Gastrocnemius medialis (tissue), 4 donors: ENCODE measurements at places on chromosomes 16 and 17. TPM values are rescaled to one million over a fixed set of nuclear protein-coding genes. Genes with fewer than 3 reads are reported as not detected.

Gene ASPSCR1
- 44.7 TPM for total RNA-seq

Gene KRT34
- not detected for total RNA-seq

Gene CES5A
- total RNA-seq: not detected

GRCh38 chr17:7081341-7082062 lies 1.5 kb upstream of the CLEC10A start:
- no peak overlapping the region for H3K4me3 ChIP-seq
- DNase-seq: no peak
- no peaks in the 10 kb centered on the region for H3K27me3 ChIP-seq
- no peaks in the 10 kb centered on the region for H3K4me1 ChIP-seq
- H3K36me3 ChIP-seq: no peaks in the 10 kb centered on the region
- no peak overlapping the region for H3K27ac ChIP-seq

DNA sequence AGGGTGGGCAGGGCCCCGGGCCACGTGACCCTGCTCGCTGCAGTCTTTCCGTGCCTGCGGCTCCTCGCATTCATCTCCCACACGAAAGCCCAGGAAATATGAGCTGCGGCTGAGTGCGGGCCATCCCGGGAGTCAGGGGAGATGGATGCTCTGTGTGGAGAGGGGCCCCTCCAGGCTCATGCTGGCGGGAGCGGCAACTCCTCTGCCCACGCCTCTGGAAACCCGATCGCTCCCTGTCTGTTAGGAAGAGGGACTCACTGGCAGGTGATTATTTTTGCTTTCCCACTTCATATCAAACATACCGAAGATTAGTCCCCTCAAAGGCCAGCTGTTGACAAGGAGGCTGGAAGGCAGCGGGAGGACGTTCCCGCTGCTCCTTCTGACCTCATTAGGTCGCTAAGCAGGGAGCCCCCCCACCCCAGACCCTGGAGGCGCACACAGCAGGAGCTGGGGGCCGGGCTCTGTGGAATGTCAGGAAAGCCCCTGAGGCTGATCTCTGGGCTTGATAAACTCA lies 228.5 kb downstream of the FOXL1 start:
- no peak overlapping the region for H3K27ac ChIP-seq
- no peak overlapping the region for H3K4me3 ChIP-seq
- no peaks in the 10 kb centered on the region for H3K4me1 ChIP-seq

DNA sequence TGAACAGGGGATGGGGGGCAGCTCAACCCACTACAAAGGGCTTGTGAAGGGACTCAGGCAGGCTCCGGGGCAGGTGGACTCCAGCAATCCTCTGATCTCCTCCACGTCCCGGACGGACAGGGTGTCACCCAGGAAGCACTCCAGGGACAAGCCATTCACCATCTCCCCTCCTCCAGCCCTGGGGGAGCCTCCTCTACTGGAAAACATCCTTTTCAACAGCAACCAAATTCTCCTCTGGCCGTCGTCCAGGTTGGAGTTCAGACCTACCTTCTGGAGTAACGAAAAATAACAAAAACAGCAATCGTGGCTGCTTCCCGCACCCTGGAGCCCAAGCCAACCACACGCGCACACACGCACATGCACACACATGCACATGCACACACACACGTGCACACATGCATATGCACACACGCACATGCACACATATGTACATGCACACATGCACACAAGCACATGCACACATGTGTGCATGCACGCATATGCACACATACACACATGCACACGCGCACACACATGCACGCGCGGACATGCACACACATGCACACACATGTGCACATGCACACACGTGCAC lies 8.9 kb upstream of the RBFOX3 start:
- H3K36me3 ChIP-seq: no peaks in the 10 kb centered on the region
- DNase-seq: peak; percentile 1
- no peak overlapping the region for H3K4me3 ChIP-seq
- H3K4me1 ChIP-seq: no peaks in the 10 kb centered on the region
- H3K27ac ChIP-seq: no peak overlapping the region

DNA sequence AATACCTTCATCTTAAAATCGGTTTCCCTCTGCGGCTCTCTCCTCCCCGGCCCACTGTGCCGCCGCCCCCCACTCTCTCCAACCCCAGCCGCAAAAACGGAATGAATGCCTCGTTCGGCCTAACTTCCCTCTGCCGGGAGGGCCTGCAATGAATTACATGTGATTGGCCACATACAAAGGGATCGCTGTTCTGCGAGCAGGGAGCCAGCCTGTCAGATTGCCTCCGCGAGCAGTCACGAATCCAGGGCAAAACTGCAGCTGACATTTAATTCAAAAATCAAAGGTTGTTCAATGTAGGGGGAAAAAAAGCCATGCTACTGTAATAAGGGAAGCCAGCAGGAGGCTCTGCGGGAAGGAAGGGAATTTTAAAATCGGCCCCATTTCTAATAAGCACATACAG lies 84.9 kb downstream of the TBC1D16 start:
- no peak overlapping the region for H3K27ac ChIP-seq
- DNase-seq: no peak
- H3K4me1 ChIP-seq: no peaks in the 10 kb centered on the region
- H3K27me3 ChIP-seq: no peaks in the 10 kb centered on the region
- no peak overlapping the region for H3K4me3 ChIP-seq
- no peaks in the 10 kb centered on the region for H3K36me3 ChIP-seq

- no peak for DNase-seq
- no peak overlapping the region for H3K27ac ChIP-seq
- no peaks in the 10 kb centered on the region for H3K27me3 ChIP-seq
- no peak overlapping the region for H3K4me3 ChIP-seq
- no peaks in the 10 kb centered on the region for H3K36me3 ChIP-seq
- H3K4me1 ChIP-seq: no peaks in the 10 kb centered on the region
These were observed 20.4 kb downstream of the KRT12 start for GRCh38 chr17:40846515-40847144.

DNA sequence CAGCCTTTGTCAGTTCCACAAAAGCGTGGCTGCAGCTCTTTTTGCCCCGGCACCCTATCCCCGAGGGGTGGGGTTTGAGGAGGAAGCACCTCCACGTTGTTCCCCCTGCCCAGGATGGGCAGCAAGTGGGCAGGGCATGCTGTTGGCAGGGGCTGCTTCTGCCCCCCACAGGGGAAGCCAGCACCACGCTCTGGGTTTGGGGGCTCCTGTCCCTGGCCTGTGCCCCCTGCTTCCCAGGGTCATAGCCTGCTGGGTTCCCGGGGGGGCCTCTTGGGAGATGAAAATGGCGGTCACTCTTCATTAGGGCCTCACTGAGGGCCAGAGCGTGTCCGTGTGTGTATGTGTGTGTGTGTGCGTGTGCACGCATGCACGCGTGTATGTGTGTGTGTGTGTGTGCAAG lies 22.8 kb downstream of the LASP1 start:
- no peak overlapping the region for H3K4me3 ChIP-seq
- DNase-seq: no peak
- no peaks in the 10 kb centered on the region for H3K27me3 ChIP-seq
- H3K27ac ChIP-seq: no peak overlapping the region

GRCh38 chr17:61869138-61869537 lies 5.8 kb upstream of the BRIP1 start:
- no peaks in the 10 kb centered on the region for H3K27me3 ChIP-seq
- H3K27ac ChIP-seq: no peak overlapping the region
- H3K4me1 ChIP-seq: peaks cover 1% of the 10 kb centered on the region
- H3K36me3 ChIP-seq: peaks cover 43% of the 10 kb centered on the region

DNA sequence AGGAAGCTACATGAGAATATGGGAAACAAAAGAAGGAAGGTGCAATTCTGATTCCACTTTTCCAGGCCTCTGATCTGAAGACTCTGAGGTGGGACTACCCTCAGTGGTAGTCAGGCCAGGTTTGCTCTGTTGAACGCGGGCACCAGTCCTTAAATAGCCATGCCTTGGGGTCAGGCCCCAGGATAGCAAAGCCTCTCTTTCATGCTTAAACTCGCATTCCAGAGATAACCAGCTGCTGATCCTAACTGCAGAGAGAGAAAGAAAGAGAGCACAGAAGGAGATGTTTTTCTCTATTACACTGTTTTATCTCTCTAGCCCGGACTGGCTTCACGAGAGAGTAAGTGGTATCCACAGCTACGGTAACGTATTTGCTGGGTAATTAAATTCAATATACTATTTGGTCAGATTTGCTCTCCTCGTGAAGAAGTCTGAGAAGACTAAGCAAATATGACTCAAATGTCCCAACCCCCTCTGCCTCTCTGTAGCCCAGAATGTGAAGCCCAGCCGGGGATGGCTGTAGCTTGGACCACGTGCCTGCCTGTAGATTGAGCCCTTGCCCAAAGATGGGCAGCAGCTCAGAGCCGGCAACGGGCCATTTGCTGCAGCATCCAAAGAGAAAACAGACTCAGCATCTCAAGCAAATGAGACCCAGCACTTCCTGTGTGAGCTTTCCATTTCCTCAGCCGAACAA lies 122.2 kb downstream of the SMG6 start:
- DNase-seq: peak; percentile 29
- no peak overlapping the region for H3K4me3 ChIP-seq
- peak overlapping the region; percentile 81 for H3K27ac ChIP-seq
- no peaks in the 10 kb centered on the region for H3K27me3 ChIP-seq
- H3K4me1 ChIP-seq: peaks cover 59% of the 10 kb centered on the region
- H3K36me3 ChIP-seq: no peaks in the 10 kb centered on the region

DNA sequence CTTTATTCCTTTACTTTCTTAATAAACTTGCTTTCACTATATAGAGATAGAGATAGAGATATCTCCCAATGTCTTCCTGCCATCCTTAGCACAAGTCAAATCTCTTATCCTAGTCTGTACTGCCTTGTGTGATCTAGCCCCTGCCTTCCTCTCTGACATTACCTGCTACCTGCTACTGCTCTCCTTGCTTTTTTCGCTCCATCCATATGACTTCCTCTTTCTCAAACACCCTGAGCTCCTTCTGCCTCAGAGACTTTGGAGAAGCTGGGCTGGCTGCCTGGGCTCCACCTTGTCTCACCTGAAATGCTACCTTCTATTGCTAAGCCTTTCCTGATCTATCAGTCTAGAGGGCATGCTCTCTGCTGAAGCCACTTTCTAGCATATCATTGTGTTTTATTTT lies 24.7 kb upstream of the WSB1 start:
- no peaks in the 10 kb centered on the region for H3K36me3 ChIP-seq
- no peak for DNase-seq
- H3K27me3 ChIP-seq: no peaks in the 10 kb centered on the region

Gene SGF29
- total RNA-seq: 38.0 TPM
